Tongue (tissue), 3 donors: ENCODE measurements at places on chromosomes 13 and 19.

GRCh38 chr19:49691243-49692146, 579 bp downstream of the CPT1C start:
- peak; percentile 88 for DNase-seq

DNA sequence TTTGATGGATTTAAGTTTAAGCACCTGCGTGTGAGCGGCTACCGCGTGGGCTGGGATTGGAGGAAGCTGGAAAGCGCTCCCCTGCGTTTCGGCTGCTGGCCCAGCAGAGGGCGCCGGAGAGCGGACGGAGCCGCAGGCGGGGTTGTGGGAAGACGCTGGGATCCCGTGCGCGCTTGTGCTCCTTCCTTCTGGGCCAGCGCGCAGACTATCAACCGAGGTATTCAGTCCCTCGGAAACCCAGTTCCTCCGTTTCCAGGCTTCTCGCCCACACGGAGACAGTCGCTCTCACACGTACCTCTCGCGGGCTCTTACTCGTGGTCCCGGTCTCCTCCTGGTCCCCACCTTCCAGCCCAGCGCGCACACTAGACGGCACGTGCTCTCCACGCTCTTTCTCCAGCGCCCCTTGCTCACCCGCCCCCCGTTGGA, 28.8 kb downstream of the EPN1 start:
- DNase-seq = peak; percentile 64

DNA sequence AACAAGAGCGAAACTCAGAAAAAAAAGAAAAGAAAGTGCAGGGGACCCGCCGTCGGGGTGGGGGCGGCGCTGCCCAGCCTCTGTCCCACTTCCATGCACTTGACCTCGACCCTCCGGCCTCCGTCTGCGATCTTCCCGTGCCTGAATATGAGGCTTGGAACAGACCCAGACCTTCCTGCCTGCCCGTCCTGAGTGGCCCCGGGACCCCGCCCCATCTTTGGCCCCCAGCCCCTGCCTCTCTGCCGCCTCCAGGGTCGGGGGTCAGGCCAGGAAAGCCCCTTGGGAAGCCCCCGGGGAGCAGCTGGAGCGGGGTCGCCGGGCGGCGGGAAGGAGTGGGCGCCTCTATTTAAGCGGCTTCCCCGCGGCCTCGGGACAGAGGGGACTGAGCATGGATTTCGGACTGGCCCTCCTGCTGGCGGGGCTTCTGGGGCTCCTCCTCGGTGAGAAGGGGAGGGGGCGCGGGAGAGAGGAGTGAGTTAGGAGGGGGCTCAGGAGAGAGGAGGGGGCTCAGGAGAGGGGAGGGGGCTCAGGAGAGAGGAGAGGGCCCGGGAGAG, at the start of gene MADCAM1:
Gene MADCAM1 (plus strand): TSS at position 375 of the 554 bp plus-strand sequence. CDS start 14 bp downstream, at position 389.
- DNase-seq = no peak

- DNase-seq = no peak
Observed at GRCh38 chr13:29511980-29512379, 83.5 kb downstream of the SLC7A1 start.

DNA sequence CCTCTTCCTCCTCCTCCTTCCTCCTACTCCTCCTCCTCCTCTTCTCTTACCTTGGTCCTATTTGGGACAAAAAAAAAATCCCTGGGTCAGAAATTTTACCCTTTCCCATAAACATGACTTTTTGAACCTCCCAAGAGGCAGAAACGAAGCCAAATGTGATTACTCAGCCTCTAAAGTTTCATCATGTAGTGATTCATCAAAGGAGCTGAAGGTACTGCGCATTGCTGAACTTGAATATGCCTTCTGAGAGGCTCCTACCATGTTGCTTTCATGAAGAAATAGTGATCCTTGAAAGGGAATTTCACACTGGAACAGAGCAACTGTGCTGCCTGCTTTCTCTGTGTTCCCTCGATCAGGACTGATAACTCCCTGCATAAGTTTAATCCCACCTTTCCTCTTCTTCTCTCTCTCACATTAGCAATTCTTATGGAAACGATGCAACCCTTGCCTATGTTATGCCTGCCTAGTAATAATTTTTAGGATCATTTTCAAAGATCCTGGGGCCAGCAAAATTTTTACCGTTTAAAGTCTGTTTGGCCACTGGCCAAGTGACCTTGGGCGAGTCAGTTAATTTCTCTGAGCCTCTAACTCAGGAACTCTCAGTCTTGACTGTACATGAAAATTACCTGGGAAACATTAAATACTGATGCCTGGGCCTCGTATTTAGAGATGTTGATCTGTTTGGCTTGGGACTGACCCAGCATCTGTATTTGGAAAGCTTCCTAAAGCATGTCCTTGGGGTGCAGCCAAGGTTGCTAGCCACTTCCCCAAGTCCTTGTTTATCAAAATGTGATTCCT, 149.5 kb downstream of the DCT start:
- peak; percentile 66 for DNase-seq
